ENCODE measurements at places on chromosomes 7 and 10.

- DNase-seq: no peak
Measured at GRCh38 chr10:57964351-57964750, 303.3 kb downstream of the IPMK start.

DNA sequence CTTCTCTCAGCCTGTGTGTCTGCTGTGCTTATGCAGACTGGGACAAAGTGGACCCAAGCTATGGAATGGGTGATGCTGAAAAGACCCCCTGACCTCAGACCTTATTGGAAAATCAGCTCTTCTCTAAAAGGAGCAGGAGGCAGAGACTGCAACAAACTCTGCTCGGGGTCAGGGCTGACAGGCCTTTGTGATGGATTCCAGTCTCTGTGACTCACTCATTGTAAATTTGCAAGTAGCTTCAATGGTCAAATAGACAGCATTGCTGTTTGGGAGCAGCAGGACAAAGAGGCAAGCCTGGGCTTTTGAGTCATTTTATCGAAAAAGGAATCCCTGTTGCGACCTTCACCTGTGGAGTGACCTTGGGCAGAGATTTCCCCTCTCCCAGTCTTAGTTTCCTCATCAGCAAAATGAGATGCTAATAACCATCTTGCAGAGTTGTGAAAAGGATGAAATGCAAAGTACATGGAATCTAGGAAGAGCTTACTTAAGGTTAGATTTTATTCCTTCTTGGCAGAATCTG, 26.1 kb upstream of the GPR26 start:
- no peak for DNase-seq

GRCh38 chr7:154743206-154743605, 259.7 kb downstream of the PAXIP1 start:
- DNase-seq: no peak

- peak; percentile 39 for DNase-seq
Measured at GRCh38 chr10:119341459-119342301, 134.3 kb downstream of the GRK5 start.

- DNase-seq: no peak
Measured at GRCh38 chr7:48365010-48365409, 193.8 kb downstream of the ABCA13 start.

GRCh38 chr7:120180221-120180620, 92.8 kb upstream of the KCND2 start:
- no peak for DNase-seq

DNA sequence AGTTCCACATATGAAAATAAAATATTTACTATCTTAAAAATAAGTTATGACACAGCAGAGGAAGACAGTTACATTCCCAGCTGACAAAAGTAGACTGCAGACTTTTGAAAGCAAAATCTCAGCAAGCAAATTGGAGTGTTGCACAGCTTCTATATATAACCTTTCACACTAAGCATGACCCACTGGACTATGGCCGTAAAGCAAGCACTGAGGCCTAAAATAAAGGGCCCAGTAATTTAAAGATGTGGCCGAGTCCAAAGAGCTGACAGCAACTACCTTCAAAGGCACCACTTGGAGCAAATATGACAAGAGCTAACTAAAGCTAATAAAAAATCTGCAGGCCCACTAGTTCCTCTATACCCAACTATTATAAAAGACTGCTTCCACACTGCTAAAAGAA, 6.5 kb downstream of the GDI2 start:
- no peak for DNase-seq

DNA sequence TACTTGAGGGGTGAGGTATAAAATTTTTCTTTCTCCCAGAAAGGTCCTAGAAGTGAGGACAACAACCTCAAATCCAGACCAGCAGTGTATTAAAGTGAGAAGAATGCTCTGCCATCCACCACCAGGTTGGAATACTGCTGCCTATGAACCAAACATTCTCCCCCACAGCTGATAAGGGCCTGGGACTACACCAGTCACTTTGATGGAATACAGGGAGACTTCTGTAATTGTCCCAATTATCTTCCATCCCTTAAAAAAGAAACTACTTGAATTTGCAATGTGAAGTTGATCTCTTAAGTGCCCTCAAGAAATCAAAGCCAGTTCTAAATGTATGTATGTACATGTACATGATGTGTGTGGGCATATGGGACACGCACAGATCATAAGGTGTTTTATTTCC, 3.0 kb downstream of the TBX20 start:
- no peak for DNase-seq

GRCh38 chr7:158107806-158108205, 479.8 kb downstream of the PTPRN2 start:
- no peak for DNase-seq

GRCh38 chr10:114523876-114524275, 119.6 kb upstream of the AFAP1L2 start:
- no peak for DNase-seq

GRCh38 chr7:30771880-30772425, 736 bp downstream of the MINDY4 start:
- DNase-seq: no peak

- DNase-seq: no peak
Measured at GRCh38 chr7:130493275-130493873, 1.5 kb downstream of the MEST start.

DNA sequence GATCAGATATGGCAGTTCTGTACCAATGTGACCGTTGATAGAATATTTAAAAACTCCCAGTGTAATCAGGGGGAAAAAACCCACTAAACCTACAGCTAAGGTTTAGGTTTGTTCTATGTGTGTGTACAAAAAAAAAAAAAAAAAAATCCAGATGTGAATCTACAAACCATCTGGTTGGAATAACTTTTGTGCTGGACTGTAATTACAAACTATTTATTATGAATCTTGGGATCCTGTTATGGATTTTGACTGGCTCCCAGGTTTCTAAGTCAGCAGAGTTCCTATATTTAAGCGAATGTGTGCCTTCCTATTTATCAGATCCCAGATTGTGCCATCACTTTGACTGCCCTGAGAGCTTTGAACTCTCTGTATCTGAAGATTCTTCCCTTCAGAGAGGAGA, 29.1 kb downstream of the BMPER start:
- no peak for DNase-seq

- peak; percentile 11 for DNase-seq
Measured at GRCh38 chr10:89426230-89426868, 12.0 kb downstream of the IFIT5 start.

DNA sequence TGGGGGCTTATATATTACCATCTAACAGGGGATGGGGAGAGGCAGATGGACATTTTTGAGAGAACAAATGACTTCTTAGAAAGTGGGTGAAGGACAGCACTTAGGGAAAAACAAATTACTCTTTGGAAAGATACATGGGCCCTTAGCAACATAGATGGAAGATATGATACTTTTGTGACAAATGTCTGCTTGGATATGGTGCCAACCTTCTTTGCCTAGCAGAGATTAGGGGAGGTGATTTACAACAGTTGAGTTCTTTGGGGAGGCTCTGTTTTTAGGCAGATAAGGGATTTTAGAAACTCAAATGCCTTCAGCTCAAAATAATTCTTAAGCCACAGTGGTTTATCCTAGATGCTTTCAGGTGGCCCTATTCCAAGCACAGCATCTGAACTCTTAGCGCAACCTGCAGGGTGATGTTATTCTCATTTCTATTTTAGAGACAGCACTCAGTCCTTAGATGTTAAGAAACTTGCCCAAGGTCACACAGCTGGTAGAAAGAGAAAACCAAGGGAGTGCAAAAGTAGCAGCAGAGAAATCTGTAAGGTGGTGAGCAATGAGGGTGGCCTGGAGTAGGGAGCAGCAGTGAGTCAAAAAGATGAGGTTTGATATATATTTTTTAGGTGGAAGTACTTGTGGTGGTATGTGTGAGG, 75.1 kb upstream of the KMT2E start:
- no peak for DNase-seq

DNA sequence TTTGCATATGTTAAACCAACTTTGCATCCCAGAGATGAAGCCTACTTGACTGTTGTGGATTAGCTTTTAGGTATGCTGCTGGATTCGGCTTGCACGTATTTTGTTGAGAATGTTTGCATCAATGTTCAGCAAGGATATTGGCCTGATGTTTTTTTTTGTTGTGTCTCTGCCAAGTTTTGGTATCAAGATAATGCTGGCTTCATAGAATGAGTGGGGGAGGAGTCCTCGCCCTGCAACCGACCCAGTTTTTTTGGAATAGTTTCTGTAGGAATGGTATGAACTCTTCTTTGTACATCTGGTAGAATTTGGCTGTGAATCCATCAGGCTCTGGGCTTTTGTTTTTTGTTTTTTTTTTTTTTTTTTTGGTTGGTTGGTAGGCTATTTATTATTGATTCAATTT, 147.9 kb downstream of the AHR start:
- DNase-seq: no peak

GRCh38 chr7:93310346-93310745, 78.2 kb downstream of the VPS50 start:
- no peak for DNase-seq

GRCh38 chr7:106515321-106515720, 145.6 kb downstream of the CCDC71L start:
- no peak for DNase-seq

DNA sequence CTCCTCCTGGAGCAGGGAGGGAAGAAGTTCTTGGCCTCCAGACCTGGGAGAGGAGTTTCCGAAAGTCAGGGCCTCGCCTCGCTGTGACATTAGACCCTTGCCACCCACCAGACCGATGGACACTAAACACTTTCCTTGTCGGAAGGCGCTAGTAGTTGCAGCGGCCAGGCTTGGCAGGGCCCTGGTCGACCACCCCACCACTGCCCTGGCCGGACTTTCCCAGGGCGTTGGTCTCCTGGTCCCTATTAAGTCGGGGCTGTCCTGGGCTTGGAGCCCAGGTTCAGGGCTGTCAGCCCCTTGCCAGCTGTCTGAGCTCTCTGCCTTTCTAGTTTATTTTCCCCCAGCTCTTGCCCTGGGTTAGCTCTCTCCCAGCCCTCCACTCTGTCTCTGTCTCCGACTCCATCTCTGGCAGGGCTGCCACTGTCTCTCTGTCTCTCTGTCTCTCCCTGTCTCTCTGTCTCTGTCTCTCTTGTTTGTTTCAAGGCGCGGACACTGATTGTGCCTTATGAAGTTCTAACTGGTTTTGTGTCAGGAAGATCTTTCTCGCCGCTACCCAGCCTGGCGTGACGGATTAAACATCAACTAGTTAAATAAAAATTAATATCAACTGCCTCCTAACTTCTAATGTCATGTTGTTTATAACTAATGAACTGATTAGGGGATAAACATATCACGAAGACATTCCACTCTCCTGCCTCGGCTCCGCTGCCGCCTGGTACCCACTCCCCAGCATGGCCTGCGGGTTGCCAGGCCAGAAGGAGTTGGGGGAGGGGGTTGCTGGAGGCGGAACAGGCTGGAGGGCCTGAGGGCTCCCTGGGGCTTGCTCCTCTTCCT, 13.8 kb upstream of the PAX2 start:
- DNase-seq: no peak

DNA sequence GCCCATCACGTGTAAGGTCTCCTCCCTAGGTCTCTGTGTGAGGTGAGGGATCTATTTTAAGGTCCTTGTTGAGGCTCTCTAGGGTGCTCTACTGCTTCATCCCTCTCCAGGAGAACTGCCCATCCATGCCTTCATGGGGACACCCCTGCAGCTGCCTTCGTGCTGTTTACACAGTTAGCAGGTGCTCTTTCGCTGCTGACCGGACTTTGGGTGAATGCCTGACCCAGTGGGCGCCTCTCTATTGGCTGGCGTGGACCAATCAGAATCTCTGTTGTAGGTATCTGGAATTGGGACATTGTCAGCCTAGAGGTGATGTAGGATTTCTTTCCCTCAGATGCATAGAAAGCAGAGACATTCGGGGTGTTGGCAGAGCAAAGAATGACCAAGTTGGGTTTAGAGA, 38.7 kb upstream of the HMX3 start:
- DNase-seq: no peak

DNA sequence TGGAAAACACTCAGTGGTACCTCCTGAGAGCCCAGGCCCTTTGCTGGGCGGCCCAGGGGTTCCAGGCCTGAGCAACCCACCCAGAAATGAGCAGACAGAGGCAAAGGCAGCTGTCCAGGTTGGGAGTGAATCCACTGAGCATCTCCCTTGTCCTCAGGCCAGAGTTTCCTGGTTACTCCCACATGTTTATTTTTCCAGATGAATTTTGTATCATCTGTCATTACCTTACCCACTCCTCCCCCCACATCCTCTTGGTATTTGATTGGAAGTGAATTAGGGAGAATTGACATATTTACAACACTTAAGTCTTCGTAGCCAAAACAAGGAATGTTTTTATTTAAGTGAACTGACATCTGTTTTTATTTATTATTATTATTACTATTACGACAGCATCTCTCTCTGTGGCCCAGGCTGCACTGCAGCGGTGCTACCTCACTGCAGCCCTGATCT, 13.2 kb upstream of the LMBR1 start:
- no peak for DNase-seq

DNA sequence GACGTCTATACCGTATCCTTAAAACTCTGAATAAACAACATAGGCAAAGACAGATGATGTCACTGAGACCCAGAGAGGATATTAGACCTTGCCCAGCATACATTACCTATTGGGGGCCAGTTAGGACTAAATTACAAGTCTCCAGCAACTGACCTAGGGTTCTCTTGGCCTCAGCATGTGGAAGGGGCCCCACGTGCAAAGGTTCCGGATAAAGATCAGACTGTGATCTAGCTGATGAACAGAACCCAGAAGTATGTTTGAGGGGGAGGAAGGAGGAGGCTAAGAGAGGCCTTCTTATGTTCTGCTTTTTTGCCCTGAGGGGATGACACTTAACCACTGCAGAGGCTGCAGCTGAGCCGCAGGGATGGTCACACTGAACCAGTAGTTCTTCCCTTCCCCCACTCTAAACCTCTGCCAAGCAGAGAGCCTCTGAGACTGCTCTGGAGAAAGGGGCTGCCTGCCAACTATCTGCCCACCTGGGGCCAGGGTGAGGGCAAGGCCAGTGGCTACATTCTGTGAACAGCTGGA, 24.0 kb upstream of the KMT2C start:
- DNase-seq: no peak

GRCh38 chr7:38186593-38187314, 8.7 kb downstream of the STARD3NL start:
- no peak for DNase-seq

GRCh38 chr10:58887474-58887873, 289.0 kb upstream of the PHYHIPL start:
- no peak for DNase-seq

DNA sequence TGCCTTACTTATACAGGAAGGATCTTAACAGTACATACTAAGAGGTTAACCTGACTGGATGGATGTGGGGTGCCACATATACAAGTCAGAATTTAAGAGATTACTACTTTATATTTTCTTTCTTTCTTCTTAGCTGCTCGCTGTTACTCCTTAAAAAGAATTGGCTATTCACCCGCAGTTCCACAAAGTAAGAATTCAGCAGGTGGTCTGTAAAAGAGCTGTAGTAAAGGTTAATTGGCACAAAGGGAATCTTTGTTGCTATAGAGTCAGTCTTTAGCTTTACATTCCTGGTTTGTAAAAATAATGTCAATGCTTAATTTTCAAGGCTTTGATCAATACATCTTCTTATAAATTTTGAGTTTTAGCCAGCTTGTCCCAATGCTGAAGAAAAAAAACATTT, 43.2 kb downstream of the RALA start:
- no peak for DNase-seq

- DNase-seq: no peak
Measured at GRCh38 chr7:898855-899681, 22.7 kb downstream of the GET4 start.

Data from stimulated activated CD4-positive, alpha-beta T cell treated with anti-CD3 and anti-CD28 coated beads, Interleukin-12 subunit alpha, Interleukin-12 subunit beta, amount 100 ng/mL, for 48 hours (primary cell).